Immature natural killer cell (primary cell): ENCODE measurements at places on chromosomes 12 and 14.

- DNase-seq: no peak
Measured at GRCh38 chr14:32669391-32669790, 269.3 kb upstream of the NPAS3 start.

- DNase-seq: no peak
Measured at GRCh38 chr14:88049266-88049665, 44.3 kb downstream of the GPR65 start.

DNA sequence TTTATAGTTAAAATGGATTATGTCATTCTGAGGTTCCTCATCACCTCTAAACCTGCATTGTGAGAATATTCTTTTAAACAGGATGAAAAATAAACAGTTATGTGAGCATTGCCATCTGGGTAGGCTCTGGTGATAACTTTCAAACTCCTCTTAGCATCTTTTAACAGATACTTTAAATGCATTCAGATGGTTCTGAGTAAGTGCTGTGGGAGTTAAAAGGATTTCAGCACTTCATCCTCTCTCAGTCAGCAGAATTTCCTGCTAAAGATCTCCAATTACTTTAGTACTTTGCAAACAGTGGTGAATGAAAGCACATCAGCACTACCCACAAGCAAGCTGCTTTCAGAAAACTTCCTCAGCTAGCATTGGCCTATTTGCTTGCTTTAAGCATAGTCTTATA is 59.3 kb upstream of the TMTC1 start:
- DNase-seq: no peak

DNA sequence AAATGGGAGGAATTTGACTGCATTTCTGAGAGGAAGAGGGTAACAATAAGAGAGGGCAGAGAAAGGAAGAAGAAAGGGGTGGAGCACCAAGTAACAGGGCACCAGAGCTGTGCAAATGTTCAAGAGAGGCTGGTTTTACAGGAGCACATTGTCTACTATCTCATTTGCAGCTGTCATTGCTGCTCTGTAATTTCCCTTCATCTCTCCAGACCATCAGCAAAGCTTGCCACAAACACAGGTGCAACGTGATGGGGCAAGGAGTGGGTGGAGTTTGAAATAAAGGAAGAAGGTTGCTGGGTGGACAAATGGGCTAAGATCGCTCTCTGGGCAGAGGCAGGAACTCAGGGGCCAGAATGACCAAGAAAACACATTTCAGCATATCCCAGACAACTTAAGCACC is 47.9 kb upstream of the PLEKHG6 start:
- no peak for DNase-seq

DNA sequence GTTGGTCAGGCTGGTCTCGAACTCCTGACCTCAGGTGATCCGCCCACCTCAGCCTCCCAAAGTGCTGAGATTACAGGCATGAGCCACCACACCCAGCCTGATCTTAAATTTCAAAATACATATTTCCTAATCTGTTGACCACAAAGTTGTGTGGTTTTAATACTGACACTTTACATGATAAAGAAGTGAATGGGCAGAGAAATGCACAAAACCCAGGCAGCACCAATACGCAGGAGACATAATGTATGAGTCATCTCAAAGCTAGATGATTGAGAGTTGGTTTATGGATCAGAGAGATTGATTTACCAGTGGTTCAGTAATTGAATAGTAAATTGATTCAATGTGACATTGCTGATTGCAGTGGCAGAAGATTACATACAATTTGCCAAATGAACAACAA is 19.2 kb upstream of the PPP2R5E start:
- no peak for DNase-seq

DNA sequence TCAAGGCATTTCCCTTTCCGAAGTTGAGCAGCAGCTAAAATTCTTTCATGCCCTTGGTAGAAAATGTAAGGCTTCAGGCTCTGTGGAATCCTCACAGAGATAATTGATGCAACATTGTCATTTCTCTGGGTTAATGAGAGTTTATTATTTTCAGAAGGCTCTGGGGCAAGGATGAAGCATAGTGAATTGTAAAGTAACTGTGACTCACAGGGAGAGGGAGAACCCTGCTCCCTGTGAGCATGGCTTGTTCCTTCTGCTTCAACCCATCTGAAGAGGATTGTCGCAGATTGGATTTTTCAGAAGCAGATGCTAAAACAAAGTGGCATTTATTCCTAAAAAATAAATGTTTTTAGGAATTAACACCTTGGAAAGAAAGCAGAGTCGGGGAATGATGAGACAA is 41.2 kb downstream of the APOBEC1 start:
- no peak for DNase-seq

GRCh38 chr12:113054948-113055486 is 1.5 kb upstream of the DTX1 start:
- DNase-seq: no peak

DNA sequence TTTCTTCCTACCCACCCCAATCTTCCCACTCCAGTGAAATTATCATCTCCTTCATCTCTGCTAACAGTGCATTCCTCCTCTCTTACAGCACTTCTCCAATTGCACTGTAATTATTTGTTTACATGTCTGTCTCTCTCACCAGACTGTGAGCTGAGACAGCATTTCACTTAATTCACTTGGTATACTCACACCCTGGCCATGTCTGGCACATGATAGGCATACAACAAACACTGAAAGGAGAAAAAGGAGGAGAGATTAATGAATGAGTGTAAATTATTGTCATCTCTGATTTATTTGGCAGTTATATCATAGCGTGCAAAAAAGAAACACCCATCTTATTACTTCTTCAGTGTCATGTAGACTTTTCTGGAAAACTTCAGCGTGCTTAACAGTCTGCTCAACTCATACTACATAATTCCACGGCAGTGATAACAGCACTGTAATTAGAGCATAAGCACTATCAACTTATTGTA is 452.3 kb downstream of the ADAMTS20 start:
- DNase-seq: no peak

GRCh38 chr12:121061831-121062230 is 22.8 kb upstream of the OASL start:
- DNase-seq: no peak

GRCh38 chr12:130685250-130685787 is 30.8 kb downstream of the RIMBP2 start:
- DNase-seq: no peak

DNA sequence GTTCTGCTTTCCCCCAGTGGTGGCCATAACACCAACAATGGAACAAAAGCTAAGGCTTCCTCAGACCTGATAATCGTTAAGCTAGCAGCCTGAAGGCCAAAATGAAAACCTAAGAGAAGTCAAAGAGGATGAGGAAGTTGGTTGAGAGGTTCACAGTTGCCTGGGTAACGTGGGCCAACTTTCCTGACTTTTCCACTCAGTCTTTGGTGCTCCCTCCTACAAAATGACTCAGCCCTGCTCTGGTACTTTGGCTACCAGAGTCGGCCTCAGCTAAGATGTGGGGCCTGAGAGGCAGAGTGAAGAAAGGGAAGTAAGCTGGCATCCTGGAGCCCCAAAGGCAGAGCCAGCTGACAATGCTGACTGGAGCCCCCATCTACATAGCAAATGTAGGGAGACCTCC is 14.9 kb upstream of the FKBP11 start:
- no peak for DNase-seq

- no peak for DNase-seq
Measured at GRCh38 chr12:57319678-57320469, 68.9 kb upstream of the STAC3 start.

- no peak for DNase-seq
Measured at GRCh38 chr14:104553166-104554087, 26.1 kb upstream of the C14orf180 start.

DNA sequence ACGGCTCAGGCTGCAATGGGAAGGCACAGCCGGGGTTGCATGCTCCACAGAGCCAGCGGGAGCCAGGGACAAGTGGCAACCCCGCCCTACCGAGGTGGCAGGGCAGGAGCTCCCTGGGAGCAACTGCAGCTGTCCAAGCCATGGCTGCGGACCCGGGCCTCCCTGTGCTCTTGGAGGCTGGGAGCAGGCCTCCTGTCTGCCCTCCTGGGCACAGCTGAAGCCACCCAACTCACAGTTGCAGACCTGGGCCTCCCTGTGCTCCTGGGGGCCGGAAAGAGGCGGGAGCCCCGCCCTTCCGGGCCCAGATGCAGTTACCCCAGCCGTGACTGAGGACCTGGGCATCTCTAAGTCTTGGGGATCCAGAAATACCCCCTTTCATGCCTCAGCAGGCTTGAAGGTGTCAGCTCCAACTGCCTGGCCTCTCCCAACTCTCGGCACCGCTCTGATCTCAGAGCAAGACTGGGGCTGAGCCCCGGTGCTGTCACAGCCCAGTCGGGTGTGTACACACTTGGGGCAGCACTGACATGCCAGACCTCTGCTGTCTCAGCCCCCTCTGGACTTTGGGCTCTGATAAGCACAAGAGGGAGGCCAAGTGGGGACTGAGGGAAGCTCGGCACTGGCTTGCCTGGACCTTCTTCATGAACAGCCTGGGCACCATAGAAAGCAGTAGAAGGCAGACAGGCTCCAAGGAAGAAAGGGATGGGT is 7.5 kb upstream of the RASSF9 start:
- DNase-seq: no peak

DNA sequence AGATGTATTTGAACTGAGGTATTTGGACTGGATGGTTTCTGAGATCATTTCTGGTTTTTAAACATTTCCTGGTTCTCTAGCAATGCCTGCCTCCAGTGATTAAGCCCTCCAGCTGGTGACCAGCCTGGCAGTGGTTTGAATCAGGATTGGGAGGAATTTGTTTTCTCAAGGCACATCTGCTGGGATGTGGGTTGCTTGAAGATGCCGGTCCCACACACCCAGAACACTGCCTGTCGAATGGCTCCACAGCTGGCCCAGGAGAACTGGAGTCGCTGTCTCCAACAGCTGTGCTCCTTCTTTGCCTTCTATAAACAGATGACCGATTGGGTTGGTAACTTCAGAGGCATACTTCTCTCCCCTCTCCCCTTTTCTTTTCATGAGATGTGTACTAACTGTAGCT is 258.0 kb upstream of the DDHD1 start:
- no peak for DNase-seq

DNA sequence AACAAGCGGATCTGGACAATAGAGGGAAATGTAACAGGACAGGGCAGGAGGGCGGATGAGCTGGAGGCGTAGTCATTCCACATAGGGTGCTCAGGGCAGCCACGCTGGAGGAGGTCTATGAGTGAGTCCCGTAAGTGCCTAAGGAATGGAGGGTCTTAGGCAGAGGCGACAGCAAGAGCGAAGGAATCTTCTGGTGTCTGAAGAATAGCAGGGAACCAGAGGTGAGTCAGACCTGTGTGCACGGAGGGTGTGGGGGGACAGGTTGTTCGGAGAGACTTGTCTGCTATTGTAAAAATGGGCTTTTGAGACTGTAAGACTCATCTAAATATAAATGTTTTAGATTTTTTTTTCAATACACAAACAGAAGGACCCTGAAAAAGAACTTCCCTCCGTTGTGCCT is 70.6 kb downstream of the SETD3 start:
- no peak for DNase-seq
